Adipocyte (in vitro differentiated cells): ENCODE measurements at places on chromosomes 3 and 15.

DNA sequence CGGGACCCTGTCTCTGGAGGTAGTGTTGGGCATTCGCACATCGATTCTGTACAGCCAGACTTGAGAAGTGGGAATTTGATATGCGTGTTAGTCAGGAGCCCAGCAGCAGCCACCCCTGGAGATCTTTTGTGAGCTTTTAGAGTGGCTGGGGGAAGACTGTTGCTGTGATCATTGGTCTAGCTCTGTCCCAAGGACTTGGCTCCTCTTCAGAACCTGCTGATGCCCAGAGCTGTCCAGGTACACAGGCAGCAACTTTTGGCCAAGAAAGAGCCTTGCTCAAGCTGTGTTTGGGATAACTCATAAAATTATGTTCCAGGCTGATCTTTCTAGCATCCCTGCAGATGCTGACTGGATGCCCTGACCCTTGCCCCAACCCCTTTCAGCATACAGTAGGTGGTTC is 29.3 kb downstream of the LIMD1 start:
- no peak for DNase-seq

DNA sequence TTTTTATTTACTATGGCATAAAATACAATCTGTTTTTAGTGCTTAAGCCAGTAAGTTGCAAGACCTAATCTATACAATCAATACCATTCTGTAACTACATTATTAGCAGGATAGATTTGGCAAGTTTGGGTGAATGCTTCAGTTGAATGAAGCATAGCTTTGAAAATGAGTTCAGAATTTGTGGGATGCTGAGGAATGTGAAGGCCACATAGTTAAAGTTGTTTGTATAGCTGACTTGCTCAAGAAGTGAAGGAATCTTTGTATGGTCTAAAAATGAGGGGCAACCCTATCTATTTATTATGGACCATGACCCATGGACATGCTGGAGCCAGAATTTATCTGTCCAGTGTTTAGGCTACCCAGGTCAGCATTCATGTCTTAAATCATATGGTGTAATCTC is 58.5 kb downstream of the CRYBG3 start:
- DNase-seq: peak; percentile 65

DNA sequence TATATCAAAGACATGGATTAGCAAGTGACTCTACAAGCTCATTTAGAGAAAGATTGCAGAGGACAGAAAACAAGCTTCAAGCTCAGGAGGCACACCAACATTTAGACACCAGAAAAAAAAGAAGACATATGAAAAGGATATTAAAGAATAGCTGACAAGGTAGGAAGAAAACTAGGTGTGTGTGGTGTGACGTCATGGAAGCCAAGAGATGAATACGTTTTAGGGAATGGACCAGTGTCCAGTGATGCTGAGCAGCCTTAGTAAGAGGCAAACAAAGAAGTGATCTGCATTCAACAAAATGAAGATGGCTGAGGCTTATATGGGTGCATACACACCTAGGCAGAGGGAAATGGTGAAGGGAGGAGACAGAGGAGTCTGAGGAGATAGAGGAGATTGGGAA is 377.4 kb downstream of the ROBO1 start:
- no peak for DNase-seq

DNA sequence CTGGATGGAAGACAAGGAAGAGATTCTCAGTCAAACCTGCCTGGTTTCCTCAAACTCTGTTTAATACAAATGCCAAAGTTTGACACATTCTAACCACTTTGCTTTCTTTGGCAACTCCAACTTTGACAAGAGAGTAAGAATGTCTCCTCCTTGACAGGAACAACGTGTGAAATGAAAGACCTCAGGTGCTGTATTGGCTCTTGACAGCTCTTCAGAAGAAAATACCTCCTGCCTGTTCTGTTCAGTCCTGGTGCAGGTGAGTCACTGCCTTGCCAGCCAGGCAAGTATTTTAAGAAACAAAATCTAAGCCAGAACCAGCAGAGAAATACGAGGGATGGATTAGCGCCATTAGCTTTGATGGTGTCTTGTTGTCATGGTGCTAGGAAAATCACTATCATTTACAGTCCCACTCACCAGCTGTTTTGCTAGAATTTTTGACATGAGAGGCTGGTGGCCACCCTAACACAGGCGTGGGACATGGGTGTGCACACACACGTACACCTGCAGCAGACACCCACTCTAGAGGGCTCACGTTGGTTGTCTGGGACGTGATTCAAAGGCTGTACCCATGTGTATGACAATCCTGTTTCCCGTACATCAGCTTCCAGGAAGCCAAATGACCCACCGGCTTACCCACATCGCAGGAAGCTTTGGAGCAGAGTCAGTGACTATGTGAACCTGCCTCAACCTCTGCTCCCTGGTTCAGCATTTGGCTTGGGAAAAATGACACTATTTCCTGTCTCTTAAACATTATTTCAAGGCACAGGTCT is 60.4 kb downstream of the CCNL1 start:
- no peak for DNase-seq

DNA sequence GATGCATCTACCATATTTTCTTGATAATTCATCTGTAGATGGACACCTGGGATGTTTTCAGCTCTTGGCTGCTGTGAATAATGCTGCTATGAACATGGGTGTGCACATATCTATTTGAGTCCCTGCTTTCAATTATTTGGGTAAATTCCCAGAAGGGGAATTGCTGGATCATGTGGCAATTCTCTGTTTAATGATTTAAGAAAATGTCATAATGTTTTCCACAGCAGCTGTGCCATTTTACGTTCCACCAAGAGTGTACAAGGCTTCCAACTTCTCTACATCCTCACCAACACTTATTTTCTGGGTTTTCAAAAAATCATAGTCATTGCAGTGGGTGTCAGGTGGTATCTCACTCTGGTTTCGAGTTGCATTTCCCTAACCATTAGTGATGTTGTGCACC is 64.4 kb downstream of the NSMCE3 start:
- no peak for DNase-seq

GRCh38 chr15:77348511-77348910 is 71.4 kb downstream of the PEAK1 start:
- no peak for DNase-seq

DNA sequence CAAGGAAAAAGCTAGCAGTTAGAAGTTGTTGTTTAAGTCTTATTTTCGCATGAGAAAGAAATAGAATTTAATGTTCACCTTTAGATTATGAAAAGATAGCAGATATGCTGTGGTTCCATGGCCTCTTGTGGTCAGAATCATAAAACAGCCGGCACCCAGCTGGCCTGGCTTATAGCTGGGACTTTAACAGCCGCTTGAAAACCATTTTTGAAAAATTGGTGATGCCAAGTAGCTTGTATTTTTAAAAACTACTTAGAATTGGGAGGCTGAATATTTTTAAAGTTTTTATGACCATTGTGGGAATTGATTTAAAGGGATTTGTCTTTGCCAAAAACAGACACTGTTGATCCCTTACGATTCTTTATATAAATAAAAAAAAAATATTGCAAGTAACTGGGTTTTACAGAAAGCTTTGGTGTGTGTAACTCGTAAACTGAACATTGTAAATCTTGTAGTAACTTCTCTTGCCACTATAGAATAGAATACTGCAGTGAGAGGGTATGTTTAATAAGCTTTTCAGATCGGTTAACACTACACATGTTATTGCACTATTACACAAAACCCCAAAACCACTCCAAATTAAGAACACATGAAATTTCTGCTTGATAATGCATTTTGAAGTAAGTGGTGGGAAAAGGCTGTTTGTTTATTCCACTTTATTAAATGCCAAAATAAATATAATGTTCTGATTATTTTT is 6.6 kb downstream of the ARRDC4 start:
- no peak for DNase-seq

- no peak for DNase-seq
Measured at GRCh38 chr15:71218272-71218805, 103.1 kb downstream of the THSD4 start.

DNA sequence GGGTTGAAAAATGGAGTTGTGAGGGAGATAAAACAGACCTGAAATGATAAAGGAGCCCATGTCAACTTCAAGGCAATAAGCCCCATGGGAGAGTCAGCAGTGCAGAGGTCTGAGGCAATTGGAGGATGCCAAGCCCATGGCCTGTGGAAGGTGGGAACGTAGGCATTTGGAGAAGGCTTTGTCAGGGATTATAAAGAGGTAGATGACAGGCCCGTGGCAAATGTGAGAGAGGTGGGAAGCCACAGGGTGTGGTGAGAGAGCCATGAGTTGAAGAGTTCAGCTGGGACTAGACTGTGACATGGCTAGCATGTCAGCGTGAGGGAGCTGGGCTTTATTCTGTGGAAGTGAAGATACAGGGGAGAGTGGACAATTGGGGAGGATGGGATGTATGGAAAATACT is 35.4 kb downstream of the MFSD1 start:
- no peak for DNase-seq

- DNase-seq: peak; percentile 30
Measured at GRCh38 chr3:136995652-136996051, 37.9 kb downstream of the IL20RB start.

- DNase-seq: no peak
Measured at GRCh38 chr15:64604319-64604718, 143.9 kb downstream of the ZNF609 start.

GRCh38 chr3:45546716-45547701 is 47.5 kb upstream of the LIMD1 start:
- DNase-seq: no peak

GRCh38 chr15:91946075-91946474 is 92.6 kb downstream of the SLCO3A1 start:
- no peak for DNase-seq

- no peak for DNase-seq
Measured at GRCh38 chr3:126352476-126353454, 4.4 kb downstream of the KLF15 start.

DNA sequence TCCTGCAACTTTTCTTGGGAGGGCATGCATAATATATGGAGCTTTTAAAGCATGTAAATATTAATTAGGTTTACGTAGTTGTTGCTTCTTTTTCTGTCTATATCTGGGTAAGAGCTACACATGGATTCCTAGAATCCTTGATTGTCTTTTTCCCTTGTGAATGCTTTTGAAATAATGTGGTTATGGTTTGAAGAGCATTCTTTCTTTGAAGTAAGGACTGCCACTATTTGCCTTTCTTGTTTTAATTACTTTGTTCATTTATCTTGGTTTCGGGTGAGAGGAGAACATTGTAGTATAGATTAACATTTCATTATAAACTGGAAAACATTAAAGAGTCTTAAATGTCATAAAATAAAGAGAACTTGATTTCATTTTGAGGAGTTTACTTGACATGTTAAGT is 674.0 kb downstream of the ZBBX start:
- DNase-seq: no peak

GRCh38 chr3:140177943-140178342 is 243.0 kb downstream of the CLSTN2 start:
- no peak for DNase-seq

GRCh38 chr3:190076601-190077394 is 43.9 kb downstream of the P3H2 start:
- DNase-seq: peak; percentile 97

- no peak for DNase-seq
Measured at GRCh38 chr3:121627211-121627610, 33.5 kb downstream of the HCLS1 start.
